ENCODE measurements at places on chromosomes 3 and 15.
A peak's percentile ranks its signal among the peaks of the same experiment; 100 is the strongest.

- no peak for DNase-seq
Observed at GRCh38 chr3:133930341-133930933, 34.8 kb upstream of the RAB6B start.

GRCh38 chr3:145370870-145371269 is 790.1 kb downstream of the PLOD2 start:
- DNase-seq, result no peak

- no peak for DNase-seq
Observed at GRCh38 chr3:71690341-71690841, 34.8 kb downstream of the EIF4E3 start.

DNA sequence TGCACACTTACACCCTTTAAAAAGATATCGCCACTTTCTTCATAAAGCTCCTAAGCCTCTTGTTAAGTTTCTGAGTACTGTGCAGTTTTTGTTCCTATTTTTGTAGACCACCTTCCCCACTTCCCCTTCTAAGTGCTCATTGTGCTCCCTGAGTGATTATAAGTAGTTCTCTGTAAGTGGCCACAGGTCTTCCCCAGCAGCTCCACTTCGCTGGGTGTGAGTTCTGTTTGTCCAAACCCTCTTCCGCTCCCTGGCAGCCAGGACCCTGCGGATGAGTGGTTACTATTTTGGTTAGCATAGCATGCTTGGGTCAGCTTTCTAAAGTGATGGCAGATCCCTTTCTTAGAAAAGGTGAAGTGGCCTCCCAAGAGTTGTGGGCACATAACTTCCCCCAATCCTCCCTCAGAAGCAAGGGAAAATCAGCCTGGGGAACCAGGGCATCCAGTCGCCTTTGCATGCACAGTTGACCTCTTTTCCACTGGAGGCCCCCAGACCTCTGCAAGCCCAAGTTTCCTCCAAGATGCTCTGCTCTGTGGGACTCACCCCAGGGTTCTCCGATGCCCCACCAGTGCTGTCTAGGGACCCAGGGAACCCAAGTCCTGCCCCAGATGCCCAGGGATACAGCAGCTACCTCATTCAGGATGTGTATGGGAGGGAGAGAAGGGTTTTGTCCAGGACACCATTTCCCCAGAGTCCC is 69.6 kb downstream of the ATP10A start:
- DNase-seq, result peak; percentile 22

DNA sequence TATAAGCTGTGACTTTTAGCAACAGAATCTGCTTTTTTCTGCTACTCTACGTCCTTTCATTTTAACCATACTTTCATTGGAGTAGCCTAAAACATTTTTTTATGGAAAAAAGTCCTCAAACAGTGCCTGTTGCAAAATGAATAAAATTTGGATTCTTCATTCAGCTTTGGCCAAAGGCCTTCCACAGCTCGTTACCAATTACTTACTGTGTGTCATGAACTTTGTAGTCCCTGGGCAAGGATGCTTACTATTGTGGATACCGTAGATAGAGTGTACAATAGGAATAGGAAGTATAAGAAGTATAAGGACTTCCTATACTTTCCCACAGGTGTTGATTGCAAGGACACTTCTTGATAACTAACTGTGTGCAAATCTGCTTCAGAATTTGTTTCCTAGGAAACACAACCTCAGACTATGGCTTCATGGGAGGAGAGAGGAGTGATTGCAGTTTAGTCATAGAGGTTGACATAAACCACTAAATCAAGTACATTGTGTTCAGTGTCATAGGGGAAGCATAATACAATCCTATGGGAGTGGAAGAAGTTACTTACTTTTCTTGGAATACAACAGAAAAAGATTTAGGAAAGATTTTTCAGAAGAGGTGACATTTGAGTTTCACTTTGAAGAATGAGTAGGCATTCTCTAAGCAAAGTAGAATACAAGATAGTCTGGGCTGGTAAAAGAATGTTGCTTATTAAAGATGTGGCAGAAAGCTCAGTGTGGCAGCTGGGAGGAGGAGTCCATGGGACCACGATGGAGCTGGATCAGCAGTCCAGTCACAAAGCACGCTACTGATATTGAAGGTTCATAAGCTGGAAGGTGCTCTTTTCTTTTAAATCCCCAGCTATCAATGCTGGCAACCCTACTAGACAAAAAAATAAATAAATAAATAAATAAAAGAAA is 309.7 kb upstream of the TPRG1 start:
- DNase-seq, result no peak

DNA sequence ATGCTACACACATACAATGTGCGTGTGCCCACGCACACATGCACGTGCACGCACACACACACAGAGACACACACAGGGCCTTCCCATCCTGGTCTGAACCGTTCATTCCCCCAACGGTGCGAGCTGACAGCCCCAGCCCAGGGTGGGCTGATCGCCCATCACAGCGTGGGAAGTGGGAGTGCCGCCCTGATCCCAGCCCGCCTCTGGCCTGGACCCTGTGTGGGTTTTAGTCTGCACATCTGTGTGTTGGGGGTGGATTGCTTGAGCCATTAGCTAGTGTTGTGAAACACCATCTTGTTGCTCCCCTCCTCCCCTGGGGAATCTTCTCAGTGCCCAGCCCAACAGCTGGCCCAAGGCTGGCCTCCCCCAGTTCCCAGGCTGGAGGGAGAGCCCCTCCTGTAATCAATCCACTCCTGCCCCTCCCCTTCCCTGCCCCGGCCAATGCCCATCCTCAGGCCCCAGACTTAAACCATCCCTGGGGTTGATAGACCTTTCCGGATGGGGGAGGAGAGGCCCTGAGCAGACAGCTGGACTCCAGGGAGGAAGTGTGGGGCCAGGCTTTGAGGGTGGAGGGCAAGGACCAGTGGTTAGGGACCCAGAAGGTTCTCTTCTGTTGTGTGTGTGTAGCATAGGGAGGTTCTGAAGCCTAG is 8.3 kb downstream of the SEMA3G start:
- no peak for DNase-seq

DNA sequence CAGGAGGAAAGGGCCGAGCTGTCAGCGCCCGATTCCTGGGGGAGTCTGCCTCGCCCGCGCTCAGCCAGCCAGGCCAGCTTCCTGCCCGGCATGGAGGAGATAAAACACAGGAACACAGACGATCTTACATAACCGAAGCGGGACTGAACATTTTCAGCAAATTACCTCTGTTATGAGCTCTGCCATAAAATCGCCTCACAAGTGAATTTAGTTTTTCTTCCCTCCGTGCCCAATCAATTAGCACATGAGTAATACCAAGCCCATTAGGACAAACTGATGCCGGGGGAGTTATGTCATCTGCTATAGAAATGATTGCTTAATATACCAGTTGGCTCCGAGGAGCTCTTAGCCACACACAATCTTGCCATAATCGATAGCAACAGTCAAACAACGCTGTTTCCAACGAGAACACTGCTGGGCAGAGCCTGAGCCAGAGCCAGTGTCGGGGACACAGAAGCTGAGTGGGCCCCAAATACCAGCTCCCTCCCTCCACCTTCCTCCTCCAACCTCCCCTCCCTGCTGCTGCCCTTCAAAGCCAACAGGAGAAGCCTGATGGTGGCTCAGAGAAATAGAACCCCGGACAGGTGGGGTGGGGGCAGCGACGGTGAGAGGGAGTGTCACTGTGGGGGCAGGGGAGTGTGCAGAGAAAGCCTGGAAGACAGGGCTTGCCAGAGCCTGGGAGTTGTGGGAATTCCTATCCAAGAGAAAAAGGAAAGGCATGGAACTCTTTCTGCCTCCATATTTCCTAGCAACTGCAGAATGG is 279.4 kb upstream of the TLE3 start:
- DNase-seq, result no peak

GRCh38 chr3:187807086-187807862 is 62.0 kb upstream of the BCL6 start:
- DNase-seq, result no peak

DNA sequence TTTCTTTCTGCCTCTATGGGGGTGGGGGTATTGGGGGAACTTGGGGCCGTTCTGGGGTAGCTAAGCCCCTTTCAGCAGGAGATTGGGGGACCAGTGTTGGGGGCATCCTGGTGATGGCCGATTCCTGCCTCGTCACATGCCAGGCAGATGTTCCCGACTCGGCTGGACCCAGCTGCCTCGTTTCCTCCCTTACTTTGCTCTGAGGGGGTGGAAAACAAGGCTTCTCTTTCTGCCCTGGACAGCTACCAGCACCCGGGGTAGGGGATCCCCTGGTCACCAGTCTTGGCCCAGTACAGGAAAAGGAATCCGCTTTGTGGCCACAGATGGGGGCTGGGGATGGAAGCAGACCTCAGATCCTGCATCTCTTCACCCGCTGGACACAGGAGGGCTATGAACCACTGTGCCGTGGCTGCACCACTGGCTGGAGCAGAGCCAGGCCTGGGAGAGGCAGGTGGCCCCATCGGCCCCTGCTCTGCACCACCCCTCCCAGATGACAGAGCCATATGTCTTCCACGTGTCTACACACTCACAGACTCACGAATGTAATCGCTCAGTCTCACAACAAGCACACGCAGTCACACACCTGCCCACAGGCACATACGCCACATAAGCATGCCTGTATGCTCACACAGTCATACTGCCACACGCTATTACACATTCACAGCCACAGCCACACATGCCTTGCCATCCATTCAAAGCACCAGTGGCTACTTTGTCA is 12.4 kb downstream of the SNX33 start:
- no peak for DNase-seq

DNA sequence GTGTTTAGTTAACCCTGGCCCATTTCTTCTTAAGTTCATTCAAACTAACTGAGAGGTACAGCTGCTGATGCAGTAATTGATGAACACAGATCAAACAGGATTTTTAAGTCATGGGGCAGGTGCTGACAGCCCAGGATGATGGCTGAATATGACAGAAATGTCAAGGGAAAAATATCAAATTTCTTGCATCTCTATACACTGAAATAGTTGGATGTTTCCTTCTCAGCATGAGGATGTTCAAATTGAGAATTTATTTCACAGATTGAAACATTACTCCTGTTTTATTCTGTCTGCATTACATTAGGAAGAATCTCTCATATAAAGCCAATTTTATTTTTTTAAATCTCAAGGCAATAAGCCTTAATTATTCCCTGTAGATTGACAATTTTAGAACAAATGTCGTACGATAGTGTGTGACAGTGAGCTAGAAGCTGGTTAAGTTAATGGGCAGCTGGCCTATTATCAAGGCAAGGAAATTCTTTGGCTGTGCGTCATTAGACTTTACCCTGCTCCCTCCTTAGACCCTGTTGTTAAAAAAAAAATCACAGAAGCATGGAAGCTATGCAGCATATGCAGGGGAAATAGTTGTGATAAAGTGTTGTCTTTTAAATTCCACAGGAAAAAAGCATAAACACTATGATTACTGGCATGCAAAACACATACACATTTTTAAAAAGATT is 183.8 kb upstream of the KCNMB2 start:
- DNase-seq, result no peak

- no peak for DNase-seq
Observed at GRCh38 chr3:186044968-186045367, 63.9 kb downstream of the ETV5 start.

DNA sequence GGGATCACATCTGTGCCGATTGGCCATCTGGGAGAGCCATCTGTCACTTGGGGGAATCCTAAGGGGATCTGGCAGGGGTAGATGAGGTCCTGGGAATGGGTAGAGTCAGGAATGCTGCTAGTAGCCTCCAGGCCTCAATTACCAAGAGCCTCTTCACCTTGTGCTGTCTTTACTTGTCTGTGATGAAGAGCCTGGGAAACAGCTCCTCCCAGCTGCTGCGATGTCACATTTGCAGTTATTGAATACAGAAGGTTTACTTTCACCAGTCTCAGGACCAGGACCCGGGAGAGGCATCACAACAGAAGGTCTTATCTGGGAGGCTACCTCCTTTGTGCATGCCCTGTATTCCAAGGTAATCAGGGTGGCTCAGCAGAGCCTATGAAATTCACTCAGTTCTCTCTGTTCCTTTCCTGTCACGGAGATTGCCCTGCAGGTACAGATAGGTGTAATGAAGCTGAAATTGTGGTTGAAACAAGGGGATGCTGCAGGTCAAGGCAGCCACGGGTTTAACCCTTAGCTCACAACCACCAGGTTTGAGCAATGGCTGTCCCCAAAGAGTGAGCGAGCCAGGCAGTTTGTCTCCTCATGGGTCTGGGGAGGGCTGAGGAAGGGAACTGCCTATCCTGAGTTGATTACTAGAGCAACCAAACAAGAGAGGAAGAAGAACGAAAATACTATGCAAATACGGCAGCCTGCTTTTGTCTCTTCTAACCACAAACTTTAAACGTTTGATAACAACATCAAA is 298.9 kb upstream of the RORA start:
- no peak for DNase-seq

- DNase-seq, result no peak
Observed at GRCh38 chr15:38005953-38006808, 71.7 kb downstream of the TMCO5A start.

DNA sequence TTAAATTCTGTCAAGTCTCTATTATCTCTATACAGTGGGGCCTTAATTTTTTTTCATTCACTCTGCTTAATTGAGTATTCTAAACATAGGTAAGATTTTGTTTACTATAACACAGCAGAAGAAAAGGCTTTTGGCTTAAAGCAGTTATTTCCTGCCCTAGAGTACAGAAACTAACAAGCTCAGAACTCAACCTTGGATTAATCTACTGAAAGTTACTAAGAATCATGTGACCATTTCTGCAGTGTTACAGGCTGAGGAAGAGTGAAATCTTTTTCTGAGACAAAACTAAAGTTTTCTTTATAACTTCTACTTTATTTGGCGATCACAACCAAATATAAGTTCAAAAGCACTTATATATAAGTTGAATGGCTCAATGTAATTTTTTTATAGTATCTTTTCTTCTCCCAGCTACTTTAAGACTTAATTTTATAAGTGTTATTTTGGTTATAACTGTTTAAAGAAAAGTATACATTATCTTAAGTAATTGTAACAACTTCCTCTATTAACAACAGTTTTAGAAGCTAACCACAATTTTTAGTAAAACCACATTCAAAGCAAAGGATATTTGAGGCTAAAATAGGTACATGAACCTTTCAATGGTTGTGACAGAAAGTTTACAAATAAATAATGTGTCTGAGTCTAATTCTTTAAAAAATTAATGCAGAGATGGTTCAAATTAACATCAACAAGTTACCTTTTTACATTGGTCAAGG is 240.6 kb upstream of the NAALADL2 start:
- DNase-seq, result no peak

DNA sequence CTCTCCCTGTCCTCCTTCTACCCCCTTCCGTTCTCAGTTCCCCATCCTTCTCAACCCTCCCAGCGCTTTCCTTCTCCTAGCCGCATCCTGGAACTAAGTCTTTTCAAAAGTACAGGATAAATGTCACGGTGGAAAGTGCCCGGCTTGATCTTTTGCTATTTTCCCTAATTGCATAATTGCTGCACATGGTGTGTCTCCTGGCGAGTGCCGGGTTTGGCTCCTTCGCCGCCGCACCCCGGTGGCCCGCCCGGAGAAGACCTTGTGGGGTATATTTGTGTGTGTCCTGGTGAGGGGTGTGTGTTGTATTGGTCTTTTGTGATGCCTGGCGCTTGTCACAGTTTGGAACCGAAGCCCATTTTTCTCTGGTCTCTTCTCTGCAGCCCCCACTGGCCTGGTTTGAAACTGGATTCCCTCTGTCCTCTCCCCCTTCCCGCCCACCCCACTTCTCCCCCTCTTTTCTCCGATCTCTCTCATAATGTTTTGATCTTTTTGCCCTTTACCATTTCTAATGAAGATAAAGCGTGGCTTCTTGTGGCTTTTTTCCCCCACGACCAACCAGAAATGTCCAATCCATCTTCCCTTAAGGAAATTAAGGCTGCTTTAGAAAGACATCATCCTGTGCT is 692 bp downstream of the UBE2E2 start:
- no peak for DNase-seq

- no peak for DNase-seq
Observed at GRCh38 chr15:101070502-101071273, 151.5 kb downstream of the LRRK1 start.

Measured in hematopoietic multipotent progenitor cell (in vitro differentiated cells).